Calu3 (cell line): ENCODE measurements at places on chromosomes 5 and 9. TPM values are rescaled to one million over a fixed set of nuclear protein-coding genes. Genes with fewer than 3 reads are reported as not detected.
A peak's percentile ranks its signal among the peaks of the same experiment; 100 is the strongest.

DNA sequence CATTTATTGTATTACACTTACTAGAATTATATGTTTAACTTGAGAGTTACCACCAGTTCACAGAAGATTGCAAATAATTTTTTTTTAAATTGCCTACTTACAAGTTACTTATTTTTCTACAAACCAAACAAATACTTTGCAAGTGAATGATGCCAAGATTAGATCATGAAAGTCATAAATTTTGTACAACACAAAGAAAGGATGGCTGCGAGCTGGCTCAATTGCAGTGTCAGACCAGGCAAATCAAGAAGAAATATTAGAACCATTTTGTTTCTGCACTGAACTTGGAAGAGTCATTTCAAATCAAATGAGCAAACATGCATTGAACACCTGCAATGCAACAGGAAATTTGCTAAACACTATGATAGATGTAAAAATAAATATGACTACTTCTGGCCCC lies 97.3 kb downstream of the PLCXD3 start:
- no peak for DNase-seq

SPEF2 gene
- 8.0 and 10.9 TPM in 2 replicates for total RNA-seq

- no peak for DNase-seq
These were observed 120.7 kb upstream of the ERCC6L2 start for GRCh38 chr9:95754533-95755420.

DEPDC1B gene
- 63.1 and 80.7 TPM in 2 replicates for total RNA-seq

GRCh38 chr9:133403766-133404453 lies 13.9 kb downstream of the REXO4 start:
- peak; percentile 78 for DNase-seq

- DNase-seq: no peak
These were observed 172.6 kb upstream of the RAI14 start for GRCh38 chr5:34483442-34484033.

GRCh38 chr9:129250786-129251185 lies 72.7 kb upstream of the IER5L start:
- no peak for DNase-seq

DNA sequence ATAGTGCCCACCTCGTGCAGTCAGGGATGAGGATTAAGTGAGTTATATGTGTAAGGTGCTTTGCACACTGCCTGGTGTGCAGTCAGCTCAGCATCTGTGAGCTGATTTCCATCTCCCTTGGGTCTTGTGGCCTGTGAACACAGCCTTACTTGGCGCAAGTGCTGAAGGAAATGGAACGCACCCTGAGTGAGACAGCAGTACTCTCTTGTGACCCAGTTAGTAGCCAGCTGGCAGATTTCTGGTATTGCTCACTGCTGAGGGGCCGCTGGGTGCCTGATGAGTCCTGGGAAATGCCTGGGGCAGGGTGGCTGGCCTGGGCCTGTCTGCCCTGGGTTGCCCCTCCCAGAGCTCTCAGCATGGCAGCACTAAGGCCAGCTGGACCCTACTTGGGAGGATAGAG lies 90.9 kb upstream of the BOD1 start:
- no peak for DNase-seq

SDHA gene
- total RNA-seq: 96.9 and 107 TPM in 2 replicates

GRCh38 chr5:80216753-80217596 lies 38.9 kb downstream of the SERINC5 start:
- DNase-seq: no peak

SLC1A3 gene
- total RNA-seq: 6.0 and 7.9 TPM in 2 replicates

DNA sequence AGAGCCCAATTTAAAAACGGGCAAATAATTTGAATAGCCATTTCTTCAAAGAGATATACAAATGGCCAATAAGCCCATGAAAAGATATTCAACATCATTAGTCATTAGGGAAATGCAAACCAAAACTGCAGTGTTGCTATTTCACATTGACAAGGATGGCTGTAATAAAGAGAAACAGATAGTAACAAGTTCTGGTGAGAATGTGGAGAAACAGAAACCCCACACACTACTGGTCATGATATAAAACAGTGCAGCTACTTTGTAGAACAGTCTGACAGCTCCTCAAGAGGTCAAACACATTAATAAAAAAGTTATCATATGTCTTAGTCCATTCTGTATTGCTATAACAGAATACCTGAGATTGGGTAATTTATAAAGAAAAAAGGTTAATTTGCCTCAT lies 237.0 kb upstream of the GRAMD2B start:
- DNase-seq: no peak

GRCh38 chr9:114028646-114029045 lies 49.5 kb downstream of the AMBP start:
- no peak for DNase-seq

DNA sequence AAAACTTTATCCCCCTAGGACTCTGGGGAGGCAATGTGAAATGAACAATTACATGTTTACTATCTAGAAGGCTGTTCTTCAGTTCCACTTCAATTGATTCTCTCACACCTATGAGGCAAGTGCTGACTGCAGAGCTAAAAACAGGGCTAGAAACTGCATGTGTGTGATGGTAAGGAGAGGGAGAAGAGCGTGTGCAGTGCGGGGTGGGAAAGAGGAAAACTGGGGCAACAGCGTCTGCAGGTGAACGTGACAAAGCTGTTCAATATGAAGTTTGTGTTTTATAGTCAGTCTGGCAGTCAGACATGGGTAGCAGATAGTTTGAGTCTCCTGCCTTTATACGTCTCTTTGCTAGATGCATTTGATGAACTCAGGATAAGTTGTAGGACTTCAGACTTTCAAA lies 6.6 kb upstream of the COMMD10 start:
- no peak for DNase-seq

NEUROG1 gene
- not detected in 2 replicates for total RNA-seq
